ENCODE measurements at places on chromosomes 16 and 17. TPM values are rescaled to one million over a fixed set of nuclear protein-coding genes. Genes with fewer than 3 reads are reported as not detected.

- H3K4me1 ChIP-seq, result no peaks in the 10 kb centered on the region
- DNase-seq, result no peak
- H3K36me3 ChIP-seq, result no peaks in the 10 kb centered on the region
- no peak overlapping the region for H3K4me3 ChIP-seq
Measured at GRCh38 chr16:77143364-77143763, 47.6 kb upstream of the MON1B start.

GRCh38 chr17:27893841-27894503 lies 807 bp upstream of the LYRM9 start:
- H3K36me3 ChIP-seq, result no peaks in the 10 kb centered on the region
- no peak overlapping the region for H3K27ac ChIP-seq
- H3K27me3 ChIP-seq, result no peaks in the 10 kb centered on the region

- H3K27ac ChIP-seq, result no peak overlapping the region
- no peaks in the 10 kb centered on the region for H3K27me3 ChIP-seq
- H3K4me3 ChIP-seq, result no peak overlapping the region
- H3K36me3 ChIP-seq, result peaks cover 4% of the 10 kb centered on the region
Measured at GRCh38 chr16:31061126-31061812, 12.8 kb downstream of the ZNF668 start.

- no peak for DNase-seq
- H3K4me3 ChIP-seq, result no peak overlapping the region
- no peaks in the 10 kb centered on the region for H3K36me3 ChIP-seq
- no peak overlapping the region for H3K27ac ChIP-seq
Measured at GRCh38 chr17:55969562-55970324, 183.5 kb upstream of the ANKFN1 start.

DNA sequence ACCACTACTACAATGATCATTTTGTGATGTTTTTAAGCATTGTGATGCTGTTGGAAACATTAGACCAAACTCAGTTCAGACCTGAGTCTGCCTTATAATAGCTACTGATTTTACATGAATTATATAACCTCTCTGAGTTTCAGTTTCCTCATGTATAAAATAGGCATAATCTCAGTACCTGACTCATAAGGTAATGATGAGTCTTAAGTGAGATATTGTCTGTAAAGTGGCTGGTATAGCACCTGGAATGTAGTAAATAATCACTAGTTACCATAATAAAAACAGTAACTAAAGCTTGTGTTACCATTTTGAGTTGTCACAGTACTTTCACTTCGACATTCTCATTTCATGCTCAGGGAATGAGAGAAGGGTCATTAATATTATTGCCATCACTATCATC lies 381.5 kb upstream of the SALL1 start:
- no peaks in the 10 kb centered on the region for H3K4me1 ChIP-seq
- no peak overlapping the region for H3K27ac ChIP-seq
- H3K36me3 ChIP-seq, result no peaks in the 10 kb centered on the region
- no peaks in the 10 kb centered on the region for H3K27me3 ChIP-seq

DNA sequence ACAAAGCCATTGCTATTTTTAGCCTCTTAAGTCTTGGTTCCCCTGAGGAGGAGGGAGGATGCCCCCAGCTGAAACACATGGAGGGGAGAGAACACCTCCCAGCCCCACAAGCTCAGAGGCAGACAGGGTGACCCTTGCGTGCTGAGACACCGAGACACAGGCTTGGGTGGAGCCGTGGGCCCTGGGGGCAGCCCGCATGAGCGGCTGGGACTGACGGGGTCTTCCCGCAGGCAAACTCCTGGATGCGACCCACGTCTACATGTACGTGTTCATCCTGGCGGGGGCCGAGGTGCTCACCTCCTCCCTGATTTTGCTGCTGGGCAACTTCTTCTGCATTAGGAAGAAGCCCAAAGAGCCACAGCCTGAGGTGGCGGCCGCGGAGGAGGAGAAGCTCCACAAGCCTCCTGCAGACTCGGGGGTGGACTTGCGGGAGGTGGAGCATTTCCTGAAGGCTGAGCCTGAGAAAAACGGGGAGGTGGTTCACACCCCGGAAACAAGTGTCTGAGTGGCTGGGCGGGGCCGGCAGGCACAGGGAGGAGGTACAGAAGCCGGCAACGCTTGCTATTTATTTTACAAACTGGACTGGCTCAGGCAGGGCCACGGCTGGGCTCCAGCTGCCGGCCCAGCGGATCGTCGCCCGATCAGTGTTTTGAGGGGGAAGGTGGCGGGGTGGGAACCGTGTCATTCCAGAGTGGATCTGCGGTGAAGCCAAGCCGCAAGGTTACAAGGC lies 9.8 kb downstream of the SLC16A3 start:
- peaks cover 9% of the 10 kb centered on the region for H3K36me3 ChIP-seq
- no peak overlapping the region for H3K4me3 ChIP-seq

- H3K27me3 ChIP-seq, result no peaks in the 10 kb centered on the region
- no peak overlapping the region for H3K27ac ChIP-seq
- H3K4me1 ChIP-seq, result no peaks in the 10 kb centered on the region
Measured at GRCh38 chr17:512926-513325, 160.3 kb upstream of the RPH3AL start.

GRCh38 chr16:58324792-58325191 lies 30.0 kb upstream of the PRSS54 start:
- H3K27ac ChIP-seq, result no peak overlapping the region
- no peaks in the 10 kb centered on the region for H3K27me3 ChIP-seq
- H3K4me3 ChIP-seq, result no peak overlapping the region

DNA sequence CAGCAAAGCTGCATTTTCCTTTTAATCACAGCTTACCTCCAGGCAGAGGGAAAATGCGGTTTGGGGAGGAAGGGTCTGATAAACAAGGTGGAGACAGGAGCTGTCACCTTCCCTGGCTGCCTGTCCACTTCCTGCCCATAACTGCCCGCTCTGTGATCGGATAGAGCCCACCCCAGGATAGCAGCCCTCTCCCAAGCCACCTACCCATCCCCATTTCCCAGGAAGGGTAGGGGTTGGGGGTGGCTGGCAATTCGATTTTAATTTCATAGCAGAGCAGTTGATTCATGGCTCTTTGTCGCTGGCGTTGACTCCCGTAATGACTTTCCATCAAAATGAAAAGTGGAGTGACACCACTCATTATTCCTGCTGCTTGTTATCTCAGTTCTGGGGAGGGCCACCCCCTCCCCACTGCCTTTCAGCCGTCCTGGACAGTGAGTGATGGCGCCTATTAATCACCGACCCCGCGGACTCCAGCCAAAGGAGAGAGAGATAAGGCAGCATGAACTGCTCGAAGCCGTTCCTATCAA lies 11.2 kb downstream of the CDK5RAP3 start:
- no peak overlapping the region for H3K4me3 ChIP-seq
- peaks cover 12% of the 10 kb centered on the region for H3K36me3 ChIP-seq
- H3K27ac ChIP-seq, result no peak overlapping the region
- no peaks in the 10 kb centered on the region for H3K27me3 ChIP-seq
- H3K4me1 ChIP-seq, result no peaks in the 10 kb centered on the region
- no peak for DNase-seq

DNA sequence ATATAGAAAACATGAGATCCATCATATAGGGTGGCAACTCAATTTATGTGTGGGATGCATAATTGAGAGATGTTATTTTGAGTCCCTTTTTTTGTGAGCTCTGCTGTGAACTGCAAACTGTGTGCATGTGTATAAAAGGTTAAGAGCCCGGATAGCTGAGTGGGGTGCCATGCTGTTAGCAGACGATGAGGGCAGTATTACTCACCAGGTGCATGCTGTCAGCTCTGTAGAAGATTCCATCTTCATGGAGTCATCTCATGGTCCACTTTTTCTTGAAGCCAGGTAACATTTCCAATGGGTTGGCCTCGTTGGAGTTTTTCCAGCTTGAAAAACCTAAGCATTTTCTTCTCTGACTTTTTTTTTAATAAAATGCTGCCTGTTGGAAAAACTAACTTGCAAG lies 43.0 kb upstream of the RHBDL3 start:
- no peaks in the 10 kb centered on the region for H3K4me1 ChIP-seq
- no peaks in the 10 kb centered on the region for H3K27me3 ChIP-seq
- H3K4me3 ChIP-seq, result no peak overlapping the region
- DNase-seq, result no peak

GRCh38 chr16:81621496-81621895 lies 157.6 kb upstream of the PLCG2 start:
- H3K27ac ChIP-seq, result no peak overlapping the region
- DNase-seq, result no peak
- H3K36me3 ChIP-seq, result peaks cover 6% of the 10 kb centered on the region
- peaks cover 11% of the 10 kb centered on the region for H3K4me1 ChIP-seq

DNA sequence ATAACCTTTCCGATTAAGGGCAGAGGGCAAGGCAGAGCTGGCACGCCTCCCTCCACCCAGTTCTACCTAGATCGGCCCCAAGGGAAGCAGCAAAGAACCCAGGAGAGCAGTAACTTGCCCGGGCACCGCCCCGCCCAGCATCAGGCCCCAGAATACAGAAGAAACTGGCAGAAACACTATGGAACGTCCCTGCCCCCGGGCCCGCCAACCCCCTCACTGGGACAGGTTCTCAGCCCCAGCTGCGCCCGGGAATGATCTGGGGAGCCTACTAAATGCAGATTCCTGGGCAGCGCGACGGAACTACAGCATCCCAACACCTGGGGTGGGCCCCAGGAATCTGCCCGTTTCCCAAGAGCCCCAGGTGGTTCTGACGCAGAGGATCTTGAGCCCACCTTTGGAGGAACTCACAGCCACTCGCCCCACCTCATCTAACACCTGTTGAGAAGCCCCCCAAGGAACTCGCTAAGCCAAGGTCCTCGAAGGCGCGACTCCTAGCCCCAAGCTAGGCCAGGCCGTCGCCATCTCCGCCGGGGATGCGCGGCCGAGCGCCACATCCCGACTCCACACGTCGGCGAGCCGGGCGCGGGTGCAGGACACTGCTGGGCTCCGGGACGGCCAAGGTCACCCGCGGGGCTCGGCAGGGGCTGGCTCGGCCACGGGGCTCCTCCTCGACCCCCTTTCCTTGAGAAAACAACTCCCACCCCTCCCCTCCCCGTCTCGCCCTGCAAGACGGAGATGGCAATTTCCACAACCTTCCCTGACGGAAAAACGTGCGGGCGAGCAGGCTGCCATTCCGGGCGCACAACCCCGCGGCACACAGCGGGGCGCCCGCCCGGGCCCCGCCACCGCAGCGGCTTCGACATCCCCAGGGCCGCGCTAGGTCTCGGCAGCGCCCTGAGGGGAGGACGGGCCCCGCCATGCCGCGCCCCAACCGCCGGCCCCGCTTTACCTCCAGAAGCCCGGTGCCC lies 913 bp downstream of the CDIP1 start:
- no peaks in the 10 kb centered on the region for H3K4me1 ChIP-seq

DNA sequence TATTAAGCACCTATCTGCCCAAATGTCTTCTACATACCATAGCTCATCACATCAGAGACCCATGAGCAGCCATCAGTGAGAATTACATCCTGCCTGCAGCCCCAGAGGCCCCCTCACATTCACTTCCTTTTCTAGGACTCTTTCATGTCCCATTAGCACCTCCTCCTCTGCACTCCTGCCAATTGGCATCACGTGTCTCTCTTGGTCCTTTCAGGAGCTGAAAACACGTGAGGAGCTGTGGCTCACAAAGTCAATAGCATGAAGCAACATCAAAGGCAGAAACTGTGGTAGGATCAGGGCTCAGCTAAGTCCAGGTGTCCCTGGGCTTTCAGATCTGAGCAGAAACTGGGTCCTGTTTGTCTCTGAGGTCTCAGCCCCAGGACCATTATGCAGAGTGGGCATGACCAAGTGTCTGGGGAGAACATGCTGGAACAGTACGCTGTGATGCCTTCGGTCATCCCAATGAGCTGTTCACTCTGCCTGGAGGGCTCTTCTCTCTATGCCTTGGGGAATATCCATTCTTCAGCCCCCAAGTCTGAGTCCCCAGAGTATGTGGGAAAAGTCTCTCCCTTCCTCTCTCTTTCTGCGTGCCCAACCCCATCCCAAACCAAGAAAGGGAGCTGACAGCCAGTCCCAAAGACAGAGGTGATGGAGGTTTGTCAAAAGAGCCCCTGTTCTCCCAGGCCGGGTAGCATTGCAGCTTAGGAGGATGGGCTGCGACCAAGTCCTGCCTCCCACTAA lies 457.0 kb upstream of the CDH5 start:
- H3K27ac ChIP-seq, result no peak overlapping the region
- no peaks in the 10 kb centered on the region for H3K36me3 ChIP-seq
- DNase-seq, result no peak
- H3K4me1 ChIP-seq, result no peaks in the 10 kb centered on the region
- H3K4me3 ChIP-seq, result no peak overlapping the region
- H3K27me3 ChIP-seq, result no peaks in the 10 kb centered on the region

DNA sequence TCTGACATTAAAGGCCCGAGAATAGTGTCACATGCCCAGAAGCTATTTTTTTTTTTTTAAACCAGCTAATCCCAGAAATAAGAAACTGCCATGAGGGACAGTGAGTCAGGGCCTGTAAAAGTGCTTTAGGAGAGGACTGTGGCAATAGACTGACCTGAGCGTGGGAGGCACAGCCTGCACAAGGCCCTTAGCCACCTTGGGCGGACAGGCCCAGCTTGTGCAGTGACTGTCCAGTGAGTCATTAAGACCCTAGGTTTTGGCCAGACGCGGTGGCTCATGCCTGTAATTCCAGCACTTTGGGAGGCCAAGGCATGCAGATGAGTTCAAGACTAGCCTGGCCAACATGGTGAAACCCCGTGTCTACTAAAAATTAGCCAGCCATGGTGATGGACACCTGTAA lies 343.0 kb upstream of the ZFHX3 start:
- no peak for DNase-seq
- no peak overlapping the region for H3K4me3 ChIP-seq
- no peaks in the 10 kb centered on the region for H3K27me3 ChIP-seq
- no peak overlapping the region for H3K27ac ChIP-seq
- H3K36me3 ChIP-seq, result no peaks in the 10 kb centered on the region
- no peaks in the 10 kb centered on the region for H3K4me1 ChIP-seq

- peaks cover 8% of the 10 kb centered on the region for H3K4me1 ChIP-seq
- no peak for DNase-seq
- H3K27ac ChIP-seq, result peak overlapping the region; percentile 93
- H3K4me3 ChIP-seq, result peak overlapping the region; percentile 59
- no peaks in the 10 kb centered on the region for H3K36me3 ChIP-seq
Measured at GRCh38 chr17:45246861-45247428, 14.9 kb downstream of the SPATA32 start.

DNA sequence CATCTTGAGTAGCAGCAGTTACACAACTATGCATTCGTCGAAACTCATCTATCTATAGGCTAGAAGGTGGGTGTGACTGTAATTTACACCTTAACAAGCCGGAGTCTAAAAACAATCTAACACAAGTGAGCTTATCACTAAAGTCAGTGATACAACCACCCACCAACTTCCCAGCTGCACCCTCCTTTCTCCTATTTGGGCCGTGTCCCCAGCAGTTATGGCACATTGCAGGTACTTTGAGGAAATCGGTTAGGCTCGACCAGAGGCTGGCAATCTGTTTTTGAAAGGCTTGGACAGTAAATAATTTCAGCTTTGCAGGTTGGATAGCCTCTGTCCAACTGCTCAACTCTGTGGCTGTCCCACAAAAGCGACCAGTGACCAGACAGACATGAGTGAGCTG lies 26.0 kb downstream of the USP22 start:
- no peak overlapping the region for H3K4me3 ChIP-seq
- H3K27me3 ChIP-seq, result no peaks in the 10 kb centered on the region
- no peak overlapping the region for H3K27ac ChIP-seq
- DNase-seq, result no peak
- peaks cover 64% of the 10 kb centered on the region for H3K36me3 ChIP-seq
- H3K4me1 ChIP-seq, result no peaks in the 10 kb centered on the region

The PHF23 gene
- 29.8 TPM for total RNA-seq

The KRTAP4-3 gene
- total RNA-seq, result not detected

The DHX40 gene
- 22.7 TPM for total RNA-seq

The CDR2L gene
- 4.1 TPM for total RNA-seq

The CCL13 gene
- total RNA-seq, result 4.9 TPM

The CCL16 gene
- not detected for total RNA-seq

Data from colonic mucosa (tissue), 4 donors.